ENCODE measurements at places on chromosomes 5 and 9. TPM values are rescaled to one million over a fixed set of nuclear protein-coding genes. Genes with fewer than 3 reads are reported as not detected.

Gene GRIA1
- polyA plus RNA-seq, result 0.03 TPM

Gene SLC27A6
- 0.54 TPM for polyA plus RNA-seq

Gene CYSRT1
- 2.2 TPM for polyA plus RNA-seq

Gene FGF18
- polyA plus RNA-seq, result 0.67 TPM

Gene GPX3
- 19.9 TPM for polyA plus RNA-seq

Gene ADAMTSL2
- 0.59 TPM for polyA plus RNA-seq

Measured in small intestine (tissue), 16 donors.